ENCODE measurements at places on chromosomes 3 and 15.

- DNase-seq = no peak
Measured at GRCh38 chr3:96266395-96267190, 547.8 kb upstream of the EPHA6 start.

- no peak for DNase-seq
Measured at GRCh38 chr15:57761562-57761961, 55.0 kb downstream of the POLR2M start.

- DNase-seq = no peak
Measured at GRCh38 chr3:40877631-40878463, 321.5 kb upstream of the CTNNB1 start.

GRCh38 chr3:150303768-150304167, 104.3 kb upstream of the TSC22D2 start:
- DNase-seq = peak; percentile 57

Data from HCT116 (cell line).